ENCODE measurements at places on chromosomes 3 and 15.

DNA sequence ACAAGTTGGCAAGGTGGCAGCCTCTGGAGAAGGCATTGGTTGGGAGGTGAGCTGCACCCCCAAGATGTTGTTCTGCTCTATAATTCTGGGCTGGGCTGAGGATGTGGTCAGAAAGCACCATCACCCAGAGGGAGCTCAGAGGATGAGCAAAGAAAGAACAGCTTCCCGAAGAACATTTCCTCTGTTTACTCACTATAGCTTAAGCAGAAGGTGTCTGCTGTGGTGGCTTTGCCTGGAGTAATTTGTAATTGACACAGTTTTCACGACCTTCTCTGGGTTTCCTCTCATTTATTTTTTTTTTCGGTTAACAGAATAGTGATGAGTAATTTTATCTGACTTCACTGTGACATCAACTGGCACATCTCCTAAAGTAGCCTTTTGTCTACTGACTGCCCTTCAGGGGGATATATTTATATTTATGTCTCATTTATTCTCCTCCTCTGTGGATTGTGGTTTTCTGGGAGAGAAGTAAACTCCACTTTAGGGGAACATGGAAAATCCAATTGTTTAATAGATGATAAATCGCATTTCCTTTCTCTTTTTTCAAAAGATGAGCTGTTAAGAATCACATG lies 49.5 kb upstream of the ABHD17C start:
- DNase-seq: no peak

- DNase-seq: no peak
Observed at GRCh38 chr3:126116526-126116925, 32.6 kb upstream of the SLC41A3 start.

GRCh38 chr3:105513042-105513441 lies 146.3 kb downstream of the ALCAM start:
- DNase-seq: no peak

DNA sequence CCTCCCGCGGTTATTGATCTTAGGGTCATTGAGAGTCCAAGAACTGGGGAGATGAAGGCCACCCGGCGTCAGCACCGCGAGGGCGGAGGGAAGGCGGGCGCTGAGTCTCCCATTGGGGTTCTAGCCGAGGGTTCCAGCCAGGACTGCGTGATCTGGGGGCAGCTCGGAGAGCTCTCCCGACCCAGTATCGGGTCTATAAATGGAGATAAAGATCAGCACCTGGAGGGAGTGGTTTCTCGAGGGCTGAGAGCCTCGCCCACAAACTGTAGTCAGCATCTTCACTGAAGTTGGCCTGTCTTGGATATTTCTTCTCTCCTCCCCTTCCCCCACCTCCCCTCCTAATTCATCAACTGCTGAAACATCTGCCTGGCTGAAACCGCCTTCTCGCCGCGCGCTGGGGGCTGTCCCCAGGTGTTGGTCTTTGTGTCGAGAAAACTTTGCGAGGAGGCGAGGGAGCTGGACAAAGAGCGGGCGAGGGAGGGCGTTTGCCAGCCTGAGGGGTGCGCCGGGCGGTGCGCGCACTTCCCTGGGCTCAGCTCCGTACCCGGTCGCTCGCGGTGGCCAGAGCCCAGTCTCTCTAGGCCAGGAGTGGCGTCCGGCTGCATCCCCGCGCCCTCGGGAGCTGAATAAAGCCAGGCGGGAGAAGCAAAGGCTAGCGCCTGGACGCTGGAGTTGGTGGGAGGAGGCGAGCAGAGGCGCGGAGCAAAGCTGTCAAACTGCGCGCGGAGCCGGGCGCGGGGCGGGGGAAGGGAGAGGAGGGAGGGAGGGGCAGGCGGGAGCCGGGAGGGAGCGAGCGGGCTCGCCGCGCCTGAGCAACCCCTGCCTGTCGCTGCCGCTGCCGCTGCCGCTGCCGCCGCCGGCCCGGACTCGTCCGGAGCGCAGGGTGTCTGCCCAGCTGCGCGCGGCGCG lies at the start of gene ST8SIA2:
Gene ST8SIA2 (plus strand): TSS at position 811 of the 909 bp plus-strand sequence. CDS start 184 bp downstream, outside the sequence.
- DNase-seq: no peak

DNA sequence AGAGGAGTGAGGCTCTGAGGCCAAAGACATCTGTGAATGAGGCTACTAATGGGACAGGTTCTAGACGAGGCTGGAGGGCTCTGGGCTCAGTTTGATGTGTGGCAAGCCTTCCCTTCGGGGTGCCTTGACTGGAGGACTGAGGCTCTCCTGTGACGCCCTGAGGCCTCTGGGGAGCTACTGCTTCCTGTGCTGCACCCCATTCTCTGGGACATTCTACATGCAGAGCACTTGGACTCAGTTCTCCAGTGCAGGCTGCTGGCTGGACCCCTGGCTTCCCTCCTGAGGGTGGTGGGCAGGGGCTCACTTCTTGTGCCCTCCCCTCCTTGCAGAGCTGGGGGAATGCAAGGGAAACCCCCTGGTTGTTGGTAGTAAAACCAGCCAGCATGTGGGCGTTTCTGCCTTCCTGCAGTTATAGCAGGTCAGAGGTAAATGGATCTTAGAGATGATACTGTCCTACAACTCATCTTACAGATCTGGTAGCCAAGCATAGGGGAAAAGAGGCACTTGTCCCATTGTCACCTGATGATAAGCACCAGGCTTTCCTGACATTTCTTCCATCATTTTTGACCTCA lies 133.3 kb downstream of the CHDH start:
- no peak for DNase-seq
